ENCODE measurements at places on chromosomes 1 and 21. TPM values are rescaled to one million over a fixed set of nuclear protein-coding genes. Genes with fewer than 3 reads are reported as not detected.

Gene NR1I3
- not detected for total RNA-seq

Gene DCST1
- total RNA-seq: not detected

Gene ZNF683
- total RNA-seq: not detected

DNA sequence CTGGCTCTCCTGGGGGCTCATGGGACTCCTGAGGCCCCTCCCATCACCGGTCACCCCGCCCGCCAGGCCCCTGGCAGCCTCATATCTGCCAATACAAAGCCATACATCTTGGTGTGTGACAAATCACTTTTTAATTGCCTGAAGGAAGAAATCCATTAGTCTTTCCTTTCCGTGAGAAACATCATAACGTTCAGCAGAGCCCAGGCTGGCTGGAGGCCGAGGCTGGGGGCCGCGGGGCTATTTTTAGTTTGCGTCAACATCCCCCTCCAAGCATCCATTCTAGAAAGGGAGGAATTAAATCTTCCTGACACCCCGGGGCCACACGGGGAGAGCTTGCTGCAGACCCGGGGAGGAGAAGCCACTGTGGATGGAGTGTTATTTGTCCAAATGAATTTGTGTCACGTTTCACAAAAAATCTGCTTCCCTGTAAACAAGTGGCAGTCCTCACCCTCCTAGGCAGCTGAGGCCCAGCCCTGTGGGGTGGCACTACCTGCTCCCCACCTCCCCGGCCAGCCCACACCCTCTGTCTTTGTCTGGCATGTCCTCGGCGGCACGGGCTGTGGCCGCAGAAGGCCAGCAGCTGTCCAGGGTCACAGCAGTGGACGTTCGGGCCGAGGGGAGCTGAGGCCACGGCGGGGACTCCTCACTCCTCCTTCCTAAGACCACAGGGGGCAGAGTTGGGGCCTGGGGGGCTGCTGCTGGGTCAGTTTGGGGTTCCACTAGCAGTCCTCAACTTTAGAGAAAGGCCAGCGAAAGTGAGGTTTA, 236.9 kb upstream of the VAMP3 start:
- DNase-seq: no peak

DNA sequence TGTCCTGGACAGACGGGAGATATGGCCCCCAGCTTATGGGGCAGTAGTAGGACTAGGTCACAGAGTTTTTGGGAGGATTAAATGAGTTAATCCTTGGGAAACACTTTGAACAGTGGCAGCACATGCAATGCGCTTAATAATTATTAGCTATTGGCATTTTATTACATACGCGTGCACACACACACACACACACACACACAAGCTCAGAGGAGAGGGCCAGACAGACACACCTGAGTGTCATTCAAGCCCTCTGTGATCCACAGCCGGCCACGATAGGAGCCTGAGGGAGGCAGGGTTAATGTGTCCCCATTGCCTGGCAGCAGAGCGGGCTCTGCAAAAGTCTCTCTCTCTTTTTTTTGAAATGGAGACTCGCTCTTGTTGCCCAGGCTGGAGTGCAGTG, 37.9 kb downstream of the EPHA2 start:
- no peak for DNase-seq

Measured in Karpas-422 (cell line).